A673 (cell line): ENCODE measurements at places on chromosomes 7 and 10. TPM values are rescaled to one million over a fixed set of nuclear protein-coding genes. Genes with fewer than 3 reads are reported as not detected.

DNA sequence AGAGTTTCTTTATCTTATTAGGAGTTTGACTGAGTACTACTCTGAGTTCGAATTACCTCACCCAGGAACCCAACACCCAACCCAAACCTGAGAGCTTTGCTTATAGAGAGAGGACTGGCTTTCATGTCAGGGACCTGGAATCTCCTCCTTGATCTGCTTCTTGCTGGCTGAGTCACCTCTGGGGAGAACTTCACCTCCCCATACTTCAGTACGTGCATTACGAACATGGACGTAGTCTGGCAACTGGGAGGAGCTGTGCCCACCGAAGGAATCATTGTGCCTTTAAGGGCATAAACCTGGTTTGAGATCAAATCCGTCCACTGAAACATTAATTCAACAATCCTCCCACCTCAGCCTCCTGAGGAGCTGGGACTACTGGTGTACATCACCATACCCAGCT, 12.2 kb upstream of the PSAP start:
- no peak for DNase-seq

CYP3A5 gene
- 9.1 and 9.9 TPM in 2 replicates for total RNA-seq

DNA sequence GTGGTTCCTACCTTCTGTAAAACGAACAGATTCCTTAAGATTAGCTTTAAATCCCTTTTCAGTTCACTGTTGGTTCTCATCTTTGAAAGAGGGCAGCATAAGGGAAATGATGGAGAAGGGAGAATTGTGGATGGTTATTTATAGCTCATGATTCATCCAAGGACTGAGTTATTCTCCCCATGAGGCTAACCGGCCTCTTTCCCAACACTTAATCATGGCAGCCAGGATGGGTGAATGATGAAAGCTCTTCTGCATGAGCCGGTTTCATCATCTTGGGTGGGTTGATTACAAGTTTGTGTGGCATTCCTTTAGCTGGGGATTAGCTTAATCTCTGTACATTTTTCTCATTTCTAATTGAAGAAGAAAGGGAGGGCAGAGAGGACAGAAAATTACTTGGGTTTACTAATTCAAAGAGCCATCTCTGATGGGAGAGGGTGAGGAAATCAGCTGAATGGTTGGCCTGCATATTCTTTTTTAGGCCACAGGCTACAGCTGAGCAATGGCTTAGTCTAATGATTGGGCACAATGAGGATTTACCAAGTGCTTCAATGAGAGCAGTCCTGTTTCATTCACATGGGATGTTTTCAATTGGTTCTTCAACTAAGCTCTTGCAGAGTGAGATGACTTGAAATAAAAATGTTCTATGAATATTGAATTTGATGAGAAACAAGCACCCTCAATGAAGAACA, 250.0 kb downstream of the BMPER start:
- peak; percentile 85 for DNase-seq

- DNase-seq: no peak
Observed at GRCh38 chr10:61832866-61833481, 68.5 kb upstream of the ARID5B start.

- DNase-seq: no peak
Observed at GRCh38 chr7:5679813-5680473, 101.5 kb downstream of the RNF216 start.

- DNase-seq: no peak
Observed at GRCh38 chr7:142158736-142159496, 47.4 kb downstream of the MGAM2 start.

GRCh38 chr10:112379635-112380296, 5.8 kb downstream of the ACSL5 start:
- no peak for DNase-seq

- no peak for DNase-seq
Observed at GRCh38 chr10:90199093-90199492, 497.7 kb downstream of the KIF20B start.
